ENCODE measurements at places on chromosomes 5 and 9.

GRCh38 chr5:118956727-118957126 is 31.6 kb downstream of the DTWD2 start:
- DNase-seq: no peak

DNA sequence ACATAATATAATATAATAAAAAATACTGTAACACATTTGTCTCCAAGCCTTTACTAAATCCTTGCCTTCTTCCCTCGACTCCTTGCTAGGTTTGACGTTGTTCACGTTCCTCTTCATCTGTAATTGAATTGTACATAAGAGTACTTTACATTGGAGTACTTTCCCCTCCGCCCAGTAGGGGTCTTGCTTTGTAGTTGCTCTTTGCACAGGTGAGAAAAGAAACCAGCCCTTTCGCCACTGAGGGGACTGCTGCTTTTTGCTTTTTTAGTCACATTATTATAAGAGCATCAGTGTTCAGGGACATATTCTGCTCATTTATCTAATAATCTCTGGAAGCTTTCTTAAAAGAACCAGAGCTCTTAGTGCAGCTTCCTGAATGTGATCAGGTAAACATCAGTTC is 115.0 kb downstream of the CETN3 start:
- DNase-seq: no peak

DNA sequence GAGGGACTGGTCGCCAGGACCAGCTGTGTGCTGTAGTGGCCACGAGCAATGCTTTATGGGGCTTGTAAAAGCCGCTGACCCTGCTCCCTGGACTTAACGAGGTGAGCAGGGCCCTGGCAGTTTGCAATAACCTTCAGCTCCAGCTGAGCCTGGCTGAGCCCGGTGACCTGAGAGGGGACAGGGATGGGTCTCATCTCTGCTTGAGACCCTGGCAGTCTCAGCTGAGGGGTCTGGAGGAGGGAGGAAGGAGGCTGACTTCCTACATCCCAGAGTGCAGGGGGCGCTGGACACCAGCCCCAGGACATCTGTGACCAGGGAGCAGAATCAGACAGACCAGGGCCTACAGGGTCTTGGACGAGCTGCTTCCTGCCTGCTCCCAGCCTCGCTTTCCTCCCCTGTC is 277.5 kb upstream of the MVB12B start:
- no peak for DNase-seq

GRCh38 chr9:127963359-127964064 is 17.3 kb downstream of the EEIG1 start:
- no peak for DNase-seq

All from activated T-helper 9 cell treated with anti-CD3 and anti-CD28 coated beads, Interleukin-2, amount 50 U/mL, for 16 hours (primary cell).